Pancreas (tissue), 10 donors: ENCODE measurements at places on chromosomes 3 and 15. TPM values are rescaled to one million over a fixed set of nuclear protein-coding genes. Genes with fewer than 3 reads are reported as not detected.

Gene KBTBD8
- 0.20 TPM for total RNA-seq

- H3K27ac ChIP-seq = no peak overlapping the region
- no peaks in the 10 kb centered on the region for H3K36me3 ChIP-seq
- no peak overlapping the region for H3K4me3 ChIP-seq
- peaks cover 4% of the 10 kb centered on the region for H3K4me1 ChIP-seq
- H3K27me3 ChIP-seq = no peaks in the 10 kb centered on the region
Observed at GRCh38 chr15:70343961-70344621, 246.4 kb upstream of the TLE3 start.

- DNase-seq = peak; percentile 55
- no peak overlapping the region for H3K27ac ChIP-seq
- no peaks in the 10 kb centered on the region for H3K4me1 ChIP-seq
Observed at GRCh38 chr15:27589260-27589659, 509.9 kb downstream of the OCA2 start.

DNA sequence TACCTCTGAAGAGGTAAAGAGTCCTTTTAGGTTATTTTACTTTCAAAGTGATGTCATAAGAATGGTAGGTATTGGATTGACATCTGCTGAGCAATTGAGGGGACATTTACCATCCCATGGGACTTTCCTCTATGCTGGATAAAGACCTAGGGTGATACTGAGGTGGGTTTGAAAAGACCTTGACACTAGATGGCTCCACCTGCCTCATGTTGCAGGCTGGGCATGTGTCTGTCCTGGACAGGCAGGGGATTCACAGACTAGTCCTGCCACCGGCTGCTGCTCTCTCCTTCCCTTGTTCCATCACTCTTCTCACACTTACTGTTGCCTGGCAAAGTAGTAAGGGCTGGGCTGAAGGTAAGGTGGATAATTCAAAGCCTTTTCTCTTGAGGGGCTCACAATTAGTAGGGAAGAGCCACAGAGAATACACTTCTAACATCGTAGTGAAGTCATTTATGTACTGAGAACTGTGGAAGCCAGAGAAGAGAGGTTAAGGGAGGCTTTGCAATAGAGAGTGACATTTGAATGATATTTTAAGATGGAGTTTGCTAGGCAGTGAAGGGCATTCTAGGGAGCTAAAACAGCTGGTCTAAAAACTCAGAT is 27.7 kb downstream of the TRAK1 start:
- no peak overlapping the region for H3K4me3 ChIP-seq
- H3K4me1 ChIP-seq = peaks cover 9% of the 10 kb centered on the region
- DNase-seq = no peak
- H3K27ac ChIP-seq = no peak overlapping the region
- no peaks in the 10 kb centered on the region for H3K36me3 ChIP-seq

- H3K4me3 ChIP-seq = no peak overlapping the region
- H3K27ac ChIP-seq = peak overlapping the region; percentile 8
- no peaks in the 10 kb centered on the region for H3K36me3 ChIP-seq
- no peaks in the 10 kb centered on the region for H3K27me3 ChIP-seq
- H3K4me1 ChIP-seq = no peaks in the 10 kb centered on the region
Observed at GRCh38 chr15:33154351-33155166, 40.0 kb downstream of the FMN1 start.
